Spleen (tissue), 13 donors: ENCODE measurements at places on chromosomes 5 and 9.

DNA sequence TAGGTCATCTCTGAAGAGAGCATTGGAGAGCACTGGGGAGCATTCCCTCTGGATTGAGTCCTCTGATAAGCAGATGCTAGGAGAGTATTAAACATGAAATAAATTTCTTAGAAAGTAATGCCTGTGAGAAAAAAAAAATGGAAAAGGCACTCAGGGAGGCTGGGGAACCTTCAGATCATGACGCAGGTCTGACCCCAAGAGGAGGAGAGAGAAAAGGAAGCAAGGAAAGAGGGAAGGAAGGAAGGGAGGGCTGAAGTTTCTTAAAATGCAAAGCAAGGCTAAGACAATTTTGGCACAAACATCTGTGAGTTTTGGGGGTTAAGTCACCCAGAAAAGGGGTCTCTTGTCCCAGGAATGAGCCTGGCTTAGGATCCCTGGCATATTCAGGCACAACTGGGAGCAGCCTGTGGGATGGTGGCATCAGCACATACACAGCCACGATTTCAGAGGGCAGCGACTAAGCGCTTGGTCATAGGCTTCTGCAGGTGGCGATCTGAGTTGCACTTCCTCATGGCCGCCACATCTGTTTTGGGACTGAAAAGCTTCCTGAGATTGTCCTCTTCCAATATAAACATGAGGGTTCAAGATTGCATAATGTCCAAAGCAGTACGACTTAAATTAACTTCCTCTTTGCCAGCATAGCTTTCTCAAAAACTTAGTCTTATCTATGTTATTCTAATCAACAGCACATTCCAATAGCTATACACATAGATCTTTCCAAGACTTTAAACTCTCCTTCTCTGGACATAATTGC lies 692.7 kb downstream of the DNAH5 start:
- DNase-seq, result no peak

GRCh38 chr5:134466241-134467069 lies 54.8 kb upstream of the CDKN2AIPNL start:
- DNase-seq, result peak; percentile 96

GRCh38 chr9:89418882-89419640 lies 78.9 kb downstream of the SEMA4D start:
- DNase-seq, result peak; percentile 93

DNA sequence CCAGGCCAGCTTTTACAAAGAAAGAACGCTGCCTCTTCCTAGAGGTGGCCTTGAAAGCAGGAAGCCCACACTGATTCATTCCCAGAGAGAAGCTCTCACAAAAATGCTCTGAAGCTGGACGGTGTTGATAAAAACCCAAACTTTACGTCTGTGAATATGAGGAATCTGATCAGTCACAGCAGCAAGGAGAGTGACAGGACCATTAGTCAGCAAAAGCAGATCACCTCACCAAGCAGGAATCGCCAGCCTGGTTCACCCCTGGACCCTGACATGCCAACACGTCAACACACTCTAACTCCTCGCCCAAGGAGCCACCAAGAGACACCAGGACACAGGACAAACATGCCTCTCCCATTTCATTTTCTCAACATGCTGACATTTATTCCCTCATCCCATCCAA lies 70.6 kb upstream of the ZNF622 start:
- DNase-seq, result no peak

GRCh38 chr9:131266266-131267229 lies 9.8 kb downstream of the FAM78A start:
- DNase-seq, result peak; percentile 84

GRCh38 chr5:133370904-133371303 lies 241.4 kb downstream of the FSTL4 start:
- DNase-seq, result no peak

- no peak for DNase-seq
Measured at GRCh38 chr9:106941916-106942315, 79.0 kb downstream of the ZNF462 start.

GRCh38 chr9:105969636-105970035 lies 275.3 kb downstream of the TMEM38B start:
- no peak for DNase-seq

DNA sequence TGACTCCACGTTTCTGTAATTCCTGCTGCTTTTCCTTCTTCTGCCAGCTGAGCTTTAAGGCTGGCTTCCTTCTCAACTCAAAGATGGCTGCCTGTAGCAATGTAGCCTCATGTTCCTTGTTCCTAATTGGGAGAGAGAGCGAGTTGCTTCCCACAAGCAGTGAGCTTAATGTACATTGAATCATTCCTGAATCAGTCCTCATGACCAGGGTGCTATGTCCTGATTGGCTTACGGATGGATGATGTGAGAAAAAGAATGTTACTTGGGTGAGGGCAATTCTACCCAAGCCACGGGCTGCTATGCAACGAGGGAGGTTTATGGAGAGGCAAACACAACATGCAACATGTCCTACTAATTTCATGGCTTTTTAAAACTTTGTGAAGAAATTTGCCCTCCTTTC lies 356.2 kb downstream of the RASEF start:
- DNase-seq, result no peak

GRCh38 chr5:180085837-180086236 lies 14.3 kb upstream of the RNF130 start:
- DNase-seq, result no peak

GRCh38 chr5:10839118-10839517 lies 78.1 kb upstream of the DAP start:
- no peak for DNase-seq

DNA sequence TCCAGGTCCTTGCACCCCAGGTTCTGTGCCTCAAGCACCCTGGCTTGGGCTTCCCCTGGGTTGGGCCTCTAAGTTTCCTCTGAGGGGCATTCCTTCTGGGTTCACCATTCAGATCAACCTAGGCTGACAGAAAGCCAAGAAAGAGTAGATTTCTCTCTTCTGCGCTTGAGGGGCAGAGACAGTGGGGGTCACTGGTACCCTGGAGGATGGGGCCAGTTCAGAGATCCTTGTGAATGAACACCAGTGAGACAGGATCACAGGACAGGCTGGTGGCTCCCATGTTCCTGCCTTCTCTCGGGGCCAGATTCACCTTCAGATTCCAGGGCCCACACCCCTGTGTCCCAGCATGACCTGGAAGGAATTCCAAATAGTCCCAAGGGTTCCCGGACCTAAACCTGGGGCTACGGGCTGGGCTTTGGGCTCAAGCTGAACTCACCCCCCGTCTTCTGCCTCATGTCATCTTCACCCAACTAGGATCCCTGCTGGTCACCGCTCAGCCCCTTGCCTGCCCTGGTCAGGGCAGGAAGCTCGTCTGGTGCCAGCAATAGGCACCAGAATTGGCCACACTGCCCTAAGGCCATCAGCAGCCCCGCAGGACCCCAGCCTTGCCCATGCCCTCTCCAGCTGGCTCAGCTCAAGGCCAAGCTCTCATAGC lies 91.8 kb upstream of the MVB12B start:
- DNase-seq, result no peak

GRCh38 chr5:176849611-176850227 lies 39.4 kb downstream of the UNC5A start:
- DNase-seq, result no peak

DNA sequence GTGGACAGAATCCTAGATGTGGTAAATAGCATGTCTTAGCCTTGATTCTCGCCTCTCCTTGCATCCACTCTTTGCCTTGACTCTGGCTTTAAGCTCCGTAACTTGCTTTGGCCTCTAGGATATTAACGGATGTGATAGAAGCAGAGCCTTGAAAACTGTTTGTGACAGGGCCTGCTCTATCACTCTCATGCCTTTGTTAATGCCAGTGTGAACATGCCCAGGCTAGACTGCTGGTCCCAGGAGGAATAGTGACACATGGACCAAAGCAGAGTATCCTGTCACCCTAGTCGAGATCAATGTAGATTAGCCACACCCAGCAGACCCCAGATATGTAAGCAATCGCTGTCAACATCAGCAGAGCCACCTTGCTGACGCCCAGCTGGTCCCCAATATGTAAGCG lies 109.9 kb upstream of the C9orf72 start:
- DNase-seq, result no peak

DNA sequence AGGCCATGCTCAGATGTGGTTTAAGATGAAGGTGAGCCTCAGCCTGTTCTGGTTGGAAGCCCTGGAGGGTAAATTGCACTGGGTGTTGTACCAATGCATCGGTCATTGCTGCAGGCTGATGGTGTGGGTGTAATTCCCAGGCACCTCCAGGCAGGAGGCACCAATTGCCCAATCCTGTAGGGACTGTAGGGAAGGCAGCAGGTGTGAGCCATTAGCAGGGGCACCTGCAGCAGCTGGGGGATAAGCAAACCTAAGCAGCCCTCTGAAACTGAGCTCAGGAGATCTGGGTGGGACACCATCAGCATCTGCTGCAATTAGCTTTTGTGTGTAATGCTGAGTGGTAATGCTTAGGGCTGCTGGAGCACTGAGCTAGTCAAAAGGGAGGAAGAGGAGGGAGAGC lies 190.1 kb upstream of the TBC1D2 start:
- DNase-seq, result no peak

DNA sequence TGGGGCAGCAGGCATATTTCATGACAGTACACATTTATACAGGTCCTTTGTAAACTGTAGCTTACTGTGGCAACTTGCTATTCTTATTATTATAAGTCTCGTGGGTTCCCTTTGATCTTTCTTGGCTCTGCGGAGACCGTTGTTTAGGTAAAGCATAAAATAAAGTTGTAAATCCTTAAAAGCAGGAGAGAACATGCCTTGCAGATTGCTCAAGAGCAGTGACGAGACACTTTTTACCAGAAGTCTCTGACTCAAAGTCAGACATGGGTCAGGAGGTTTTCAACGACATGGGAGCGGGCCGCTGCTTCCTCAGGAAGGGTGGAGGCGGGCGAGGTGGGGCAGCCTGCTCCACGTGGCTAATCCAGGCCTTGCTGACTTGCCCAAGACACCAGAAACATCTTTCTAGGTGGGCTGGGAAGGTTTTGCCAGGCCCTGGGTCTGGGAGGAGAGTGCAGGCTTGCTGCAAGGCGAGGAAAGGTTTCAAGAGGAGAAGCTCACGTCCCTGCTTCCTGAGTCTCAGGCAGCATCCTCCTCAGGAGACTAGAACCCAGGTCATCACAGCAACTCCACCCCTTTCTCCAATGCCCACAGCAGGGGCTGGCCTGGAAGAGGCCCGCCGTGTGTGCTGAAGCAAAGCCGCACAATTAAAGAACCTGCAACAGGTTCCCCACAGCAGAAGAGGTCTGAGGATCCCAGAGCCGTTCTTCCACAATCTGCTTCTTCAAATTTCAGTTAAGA lies 6.5 kb downstream of the TBC1D2 start:
- peak; percentile 91 for DNase-seq

GRCh38 chr9:124281931-124282371 lies 24.2 kb downstream of the NEK6 start:
- no peak for DNase-seq

GRCh38 chr5:76642390-76643040 lies 19.3 kb upstream of the F2RL2 start:
- DNase-seq, result no peak

DNA sequence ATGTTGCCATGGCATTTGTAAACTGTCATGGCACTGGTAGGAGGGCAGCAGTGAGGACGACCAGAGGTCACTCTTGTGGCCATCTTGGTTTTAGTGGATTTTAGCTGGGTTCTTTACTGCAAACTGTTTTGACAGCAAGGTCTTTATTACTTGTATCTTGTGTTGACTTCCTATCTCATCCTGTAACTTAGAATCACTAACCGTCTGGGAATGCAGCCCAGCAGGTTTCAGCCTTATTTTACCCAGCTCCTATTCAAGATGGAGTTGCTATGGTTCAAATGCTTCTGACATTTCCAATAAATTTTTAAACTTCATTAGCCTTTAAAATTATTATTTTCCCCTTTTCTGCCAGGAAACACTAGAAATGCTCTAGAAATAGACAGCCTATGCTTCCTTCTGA lies 839.1 kb downstream of the NR2F1-AS1 start:
- DNase-seq, result no peak

DNA sequence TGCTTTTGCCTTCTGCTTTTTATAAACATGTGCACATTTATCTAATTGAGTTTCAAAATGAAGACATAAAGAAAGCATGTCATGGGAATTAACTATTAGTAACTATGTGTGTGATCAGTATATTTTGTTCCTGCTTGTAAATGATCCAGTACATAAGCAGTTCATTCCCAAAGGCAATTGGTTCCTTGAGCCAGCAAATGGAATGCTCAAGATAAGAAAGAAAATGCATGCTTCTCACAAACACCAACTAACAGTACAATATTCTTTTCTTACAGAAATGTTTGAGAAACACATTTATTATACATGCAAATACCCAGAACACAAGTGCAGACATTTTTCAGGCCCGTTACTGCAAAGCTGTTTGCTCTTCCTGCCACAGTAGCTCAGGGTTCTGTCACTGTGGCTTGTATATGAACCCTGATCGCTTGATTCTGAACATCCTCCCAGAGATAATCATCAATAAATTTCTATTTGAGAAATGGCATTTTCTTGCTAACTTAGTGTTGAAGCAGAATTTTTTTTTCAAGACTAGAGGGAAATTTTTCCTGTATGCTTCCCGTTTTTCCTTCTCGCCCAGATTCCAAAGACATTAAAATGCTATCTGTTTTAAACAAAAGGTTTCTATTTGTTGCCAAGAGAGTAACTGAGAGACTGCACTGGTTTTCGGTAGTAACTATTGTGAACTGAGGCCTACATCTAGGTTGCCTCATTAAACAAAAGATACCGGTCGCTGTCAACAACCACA lies 1.9 kb downstream of the GNAQ start:
- DNase-seq, result no peak

DNA sequence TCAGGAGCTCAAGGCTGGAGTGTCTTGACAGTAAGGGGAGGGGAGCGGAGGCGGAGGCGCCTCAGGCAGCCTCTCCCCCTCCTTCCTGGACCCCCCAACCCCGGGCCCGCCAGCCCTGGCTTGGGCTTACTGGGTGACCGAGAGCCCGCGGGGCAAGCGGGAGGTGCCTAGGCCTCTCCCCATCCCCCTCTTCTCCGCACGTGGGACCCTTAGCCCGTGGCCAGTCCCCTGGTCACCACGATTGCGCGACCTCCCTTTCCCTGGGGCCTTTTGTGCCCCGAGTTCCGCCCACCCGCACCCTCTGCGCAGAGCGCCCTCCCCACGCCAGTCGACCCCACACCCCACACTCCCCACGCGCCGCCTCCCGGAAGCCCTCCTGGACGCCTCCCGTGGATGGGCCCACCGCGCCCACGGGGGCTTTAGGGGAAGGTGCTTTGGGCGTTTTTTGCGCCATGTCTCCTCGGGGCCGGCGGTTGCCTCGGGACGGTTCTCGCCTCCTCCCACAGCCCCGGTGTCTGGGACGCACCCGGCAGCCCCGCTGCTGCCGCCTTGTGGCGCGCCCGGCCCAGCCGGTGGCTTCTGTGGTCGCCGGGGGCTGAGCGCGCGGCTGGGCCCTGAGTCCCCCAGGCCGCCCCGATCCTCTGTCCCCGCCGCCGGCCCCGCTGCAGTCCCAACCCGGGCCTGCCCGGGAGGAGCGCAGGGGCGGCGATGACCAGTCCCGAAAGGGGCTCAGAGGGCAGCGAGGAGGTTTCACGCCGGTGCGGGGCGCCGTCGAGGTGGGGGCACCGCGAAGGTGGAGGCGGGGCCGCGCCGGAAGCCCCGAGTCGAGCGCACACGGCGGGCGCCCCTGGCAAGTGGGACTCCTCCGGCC lies 3.2 kb downstream of the TOR4A start:
- DNase-seq, result peak; percentile 74

- DNase-seq, result no peak
Measured at GRCh38 chr5:137598399-137598798, 99.3 kb upstream of the SPOCK1 start.

- no peak for DNase-seq
Measured at GRCh38 chr9:19130436-19130835, 3.1 kb upstream of the PLIN2 start.
